Kidney epithelial cell (primary cell): ENCODE measurements at places on chromosomes 3 and 15.

DNA sequence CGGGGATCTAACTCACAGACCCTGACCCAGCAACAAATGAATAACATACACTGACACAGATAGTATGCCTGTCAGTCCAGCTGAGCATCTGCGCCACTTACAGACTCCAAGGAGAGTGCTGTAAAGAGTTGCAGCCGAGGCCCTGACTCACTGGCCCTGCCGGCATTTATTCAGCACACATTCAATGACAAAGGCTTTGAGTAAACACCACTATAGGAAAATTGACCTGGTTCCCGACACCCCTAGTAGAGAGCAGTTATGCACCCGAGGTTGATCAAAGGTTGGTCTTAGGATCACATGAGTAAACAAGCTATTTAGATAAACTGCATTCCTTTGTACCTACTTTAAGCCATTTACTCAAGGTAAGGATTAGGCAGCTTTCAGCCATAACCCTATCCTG lies 22.7 kb downstream of the LARS2 start:
- DNase-seq = no peak

GRCh38 chr3:50655009-50655830 lies 19.5 kb upstream of the DOCK3 start:
- DNase-seq = no peak

- DNase-seq = no peak
Measured at GRCh38 chr3:119530456-119530855, 29.0 kb downstream of the CD80 start.

GRCh38 chr15:41258750-41259471 lies 27.8 kb downstream of the CHP1 start:
- DNase-seq = no peak

- DNase-seq = no peak
Measured at GRCh38 chr3:27507515-27508266, 23.5 kb upstream of the SLC4A7 start.

DNA sequence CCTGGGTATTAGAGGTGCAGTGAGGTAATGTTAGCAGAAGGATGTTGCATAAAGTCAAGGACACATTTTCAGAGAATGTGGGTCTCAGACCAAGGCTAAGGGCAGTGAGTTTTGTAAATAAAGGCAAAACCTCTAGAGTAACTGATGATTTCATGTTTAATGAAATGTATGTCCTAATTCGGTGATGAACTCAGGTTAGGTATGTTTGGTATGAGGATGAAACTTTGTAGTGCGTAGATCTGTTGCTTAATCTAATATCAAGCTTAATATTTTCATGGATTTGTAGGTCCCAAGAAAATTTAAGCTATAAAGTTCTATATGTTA lies 3.6 kb downstream of the USP50 start:
- no peak for DNase-seq

DNA sequence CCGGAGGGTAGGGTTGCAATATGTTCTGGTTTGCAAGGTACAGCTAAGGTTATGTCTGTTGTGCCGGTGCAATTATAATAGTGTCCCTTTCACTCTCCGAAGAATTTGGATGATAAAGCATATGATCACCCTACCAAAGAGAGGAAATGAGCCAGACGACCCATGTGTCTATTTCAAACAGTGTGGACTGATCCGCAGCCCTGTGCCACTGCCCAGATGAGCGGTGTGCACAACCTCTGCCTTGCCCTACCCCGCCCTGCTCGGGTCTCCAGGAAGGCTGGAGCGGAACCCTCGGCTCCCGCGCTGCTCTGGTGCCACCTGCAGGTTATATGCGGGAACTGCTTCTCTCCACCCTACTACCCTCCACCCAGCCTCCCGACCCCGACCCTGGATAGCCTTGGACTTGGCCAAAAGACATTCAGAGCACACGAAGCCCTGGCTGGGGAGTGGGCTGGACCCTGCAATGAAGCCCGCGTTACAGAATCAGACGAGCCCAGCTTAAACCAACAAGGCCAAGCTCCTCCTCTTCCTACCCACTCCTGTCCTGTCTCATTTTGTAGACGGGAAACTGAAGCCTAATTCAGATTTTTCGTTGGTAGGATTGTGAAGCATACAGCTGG lies 68.4 kb upstream of the CHRNB4 start:
- DNase-seq = no peak

DNA sequence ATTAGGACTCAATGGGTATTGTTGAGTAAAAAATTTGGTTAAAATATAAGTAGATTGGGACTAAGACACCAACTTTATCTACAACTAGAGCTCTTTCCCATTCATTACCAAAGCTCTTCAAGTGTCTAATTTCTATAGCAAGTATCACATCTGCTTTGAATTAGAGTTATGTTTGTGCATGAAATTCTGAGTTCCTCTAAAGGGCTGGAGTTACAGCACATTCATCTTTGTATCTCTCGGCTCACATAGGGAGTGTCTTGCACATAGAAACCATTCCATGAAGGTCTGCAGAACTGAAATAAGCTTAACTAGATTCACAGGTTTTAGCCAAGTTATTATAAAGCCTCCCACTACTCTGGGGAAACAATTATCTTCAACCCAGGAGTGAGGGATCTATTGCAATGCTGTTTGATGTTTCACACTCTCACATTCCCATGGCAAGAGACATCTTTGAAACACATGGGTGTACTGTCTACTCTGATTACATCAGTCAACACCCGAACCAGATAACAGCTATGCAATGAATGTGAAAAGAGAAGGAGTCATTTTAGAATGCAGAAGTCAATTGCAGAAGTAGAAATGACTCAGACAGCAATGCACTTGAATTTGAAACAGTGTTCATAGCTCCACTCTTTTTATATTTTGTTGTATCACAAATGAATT lies 93.1 kb upstream of the KBTBD8 start:
- DNase-seq = no peak

DNA sequence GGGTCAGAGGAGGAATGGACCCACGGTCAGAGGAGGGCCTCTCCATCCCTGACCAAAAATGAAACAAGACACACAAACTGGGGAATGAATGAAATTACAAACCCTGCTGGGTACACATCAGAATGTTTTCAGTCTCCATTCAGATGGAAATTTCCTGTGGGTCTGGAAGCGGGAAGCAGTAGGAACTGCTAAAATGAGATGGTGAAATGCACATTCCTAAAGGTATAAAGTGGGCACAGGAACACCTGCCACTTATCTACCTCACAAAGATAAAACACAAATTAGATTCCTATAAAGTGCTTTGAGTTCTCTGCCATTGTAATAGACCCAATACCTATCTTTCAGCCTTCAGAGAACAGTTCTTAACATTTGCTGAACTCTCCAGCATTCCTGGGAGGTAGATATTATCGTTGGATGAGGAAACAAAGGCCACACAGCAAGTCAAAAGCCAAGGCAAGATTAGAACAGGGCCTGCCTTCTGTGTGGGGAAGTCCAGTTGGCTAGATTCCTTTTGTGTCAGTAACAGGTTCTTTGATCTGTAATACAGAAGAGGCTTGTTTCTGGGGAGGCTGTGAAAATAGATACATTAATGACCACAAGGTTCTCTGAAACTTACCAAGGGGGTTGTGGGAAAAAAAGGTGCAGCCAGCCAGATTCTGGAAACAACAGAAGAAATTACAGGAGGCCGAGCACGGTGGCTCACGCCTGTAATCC lies 98.4 kb downstream of the IGF2BP2 start:
- DNase-seq = no peak

DNA sequence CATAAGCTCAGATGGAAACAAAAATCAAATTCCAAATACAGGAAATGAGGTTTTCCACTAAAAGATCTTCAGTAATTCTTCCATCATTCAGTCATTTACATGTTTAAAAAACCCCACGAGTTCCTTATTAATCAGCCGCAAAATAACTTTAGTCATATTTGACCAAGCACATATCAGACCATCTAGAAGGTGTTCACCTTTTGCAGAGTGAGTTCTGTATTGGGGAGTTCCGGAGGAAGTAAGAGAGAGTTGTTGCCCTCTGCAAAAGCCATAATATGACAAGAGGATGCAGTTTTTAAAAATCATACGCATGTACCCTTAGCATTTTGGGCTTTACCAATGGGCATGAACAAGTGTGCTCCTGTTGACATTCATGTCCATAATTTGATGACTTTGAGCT lies 61.6 kb downstream of the CCR1 start:
- no peak for DNase-seq

- peak; percentile 50 for DNase-seq
Measured at GRCh38 chr3:115146032-115146417, 1.1 kb downstream of the ZBTB20 start.

GRCh38 chr3:161989012-161989411 lies 492.4 kb downstream of the OTOL1 start:
- no peak for DNase-seq

- DNase-seq = no peak
Measured at GRCh38 chr15:99514306-99514705, 51.5 kb upstream of the MEF2A start.

DNA sequence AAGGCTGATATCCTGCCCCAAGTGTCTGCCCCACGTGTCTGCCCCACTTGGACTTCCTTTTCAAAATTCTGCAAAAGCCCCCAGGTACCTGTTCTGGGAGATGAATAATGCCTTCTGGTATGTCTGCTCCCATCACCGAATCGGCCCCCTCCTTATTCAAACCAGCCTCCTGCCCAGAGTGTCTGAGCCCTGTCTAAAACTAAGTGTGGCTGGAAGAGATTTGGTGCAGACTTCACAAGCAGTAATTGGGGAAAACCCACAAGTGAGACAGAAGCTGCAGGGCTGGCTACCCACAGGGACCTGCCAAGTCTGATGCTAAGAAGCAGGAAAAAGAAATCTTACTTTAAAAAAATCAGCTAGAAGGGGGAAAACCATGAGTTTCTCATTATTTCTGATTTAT lies 85.1 kb downstream of the DUT start:
- DNase-seq = no peak

DNA sequence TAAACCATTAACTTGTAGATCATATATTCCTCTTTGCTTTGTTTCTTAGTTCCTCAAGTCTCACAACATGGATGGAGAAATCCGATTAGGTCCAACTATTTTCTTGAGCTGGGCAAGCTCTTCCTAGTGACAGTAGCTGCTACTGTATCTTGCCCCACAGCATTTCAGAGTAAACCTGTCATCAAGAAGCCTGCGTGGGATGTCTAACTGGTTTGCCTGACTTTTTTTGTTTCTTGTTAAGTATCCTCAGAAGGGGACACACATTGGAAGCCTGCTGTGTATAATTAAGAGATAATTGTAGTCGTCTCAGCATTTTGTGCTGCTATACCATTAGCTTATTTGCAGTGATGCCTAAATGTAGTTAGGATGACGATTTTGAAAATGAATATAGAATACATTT lies 29.3 kb upstream of the STT3B start:
- no peak for DNase-seq

GRCh38 chr3:169034401-169034800 lies 629.1 kb downstream of the MECOM start:
- no peak for DNase-seq

- DNase-seq = no peak
Measured at GRCh38 chr3:162217647-162218046, 721.0 kb downstream of the OTOL1 start.

DNA sequence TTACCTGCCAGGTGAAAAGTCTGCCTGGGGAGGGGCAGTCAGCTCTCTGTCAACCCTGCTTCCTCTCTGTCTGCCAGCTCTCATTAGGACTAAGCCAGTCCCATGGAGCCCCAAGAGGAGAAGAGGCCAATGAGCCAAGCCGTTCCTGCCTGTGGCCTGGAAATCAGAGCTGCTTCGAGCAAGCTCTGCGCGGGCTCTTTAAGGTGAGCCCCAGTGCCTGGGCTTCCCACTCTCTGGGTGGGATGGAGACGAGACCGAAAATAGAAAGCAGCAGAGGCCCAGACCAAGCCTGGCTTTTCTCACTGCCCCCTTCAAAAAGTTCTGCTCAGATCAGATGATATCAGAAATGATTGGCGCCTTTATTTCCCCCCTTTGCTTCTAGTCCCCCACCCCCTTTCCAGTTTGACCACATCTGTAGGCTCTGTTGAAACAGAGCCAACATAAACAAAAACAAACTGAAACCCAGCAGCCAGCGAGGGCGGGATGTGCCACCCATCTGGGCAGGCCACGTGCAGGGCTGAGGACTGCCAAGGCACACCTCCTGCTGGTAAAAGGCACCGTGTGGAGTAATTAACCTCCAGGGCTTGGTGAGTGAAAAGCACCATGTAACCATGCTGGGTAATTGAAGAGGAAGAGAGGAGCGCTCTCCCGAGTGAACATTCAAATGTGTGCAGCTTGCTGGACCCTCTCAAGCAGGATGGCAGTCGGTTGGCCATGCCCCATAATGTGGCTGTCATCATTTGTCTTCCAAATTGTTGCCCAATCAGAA lies 471.0 kb upstream of the PROK2 start:
- peak; percentile 28 for DNase-seq

DNA sequence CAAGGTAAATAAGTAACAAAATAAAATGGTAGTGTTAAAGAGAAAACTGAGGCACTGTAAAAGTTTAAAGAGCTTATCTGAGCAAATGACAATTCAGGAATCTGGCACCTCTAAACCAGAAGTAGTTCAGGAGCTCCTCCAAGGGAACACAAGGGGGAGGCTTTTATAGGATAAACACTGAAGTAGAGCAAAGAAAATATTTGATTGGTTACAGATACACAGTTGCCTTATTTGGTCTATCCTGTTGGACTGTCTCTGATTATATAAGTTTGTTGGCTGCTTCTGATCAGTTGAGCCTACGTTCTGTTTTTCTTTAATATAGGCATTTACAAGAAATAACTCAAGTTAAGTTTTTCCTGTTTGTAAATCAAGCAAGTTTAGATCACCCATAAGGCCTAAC lies 146.9 kb downstream of the ERC2 start:
- DNase-seq = no peak

DNA sequence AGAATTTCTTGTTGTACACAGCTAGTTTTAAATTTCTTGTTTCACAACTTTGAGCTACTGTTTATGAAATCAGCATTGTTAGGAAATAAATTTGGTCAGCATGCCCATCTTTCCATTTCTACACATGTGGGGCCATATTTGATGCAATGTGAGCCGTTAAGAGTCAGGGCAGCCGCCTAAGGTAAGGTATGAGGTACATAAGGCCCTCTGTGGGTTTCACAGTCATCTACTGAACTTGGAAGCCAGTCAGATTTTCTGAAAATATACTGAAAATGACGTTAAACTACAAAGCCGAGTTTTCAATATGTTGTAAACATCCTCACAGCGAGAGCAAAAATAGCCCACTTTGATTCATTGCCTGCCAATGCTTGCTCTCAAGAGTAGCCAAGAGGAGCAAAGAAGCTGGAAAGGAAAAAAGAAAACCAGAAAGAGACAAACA lies 94.7 kb upstream of the PDZRN3 start:
- no peak for DNase-seq

- no peak for DNase-seq
Measured at GRCh38 chr3:58690490-58690889, 23.9 kb upstream of the FAM3D start.

DNA sequence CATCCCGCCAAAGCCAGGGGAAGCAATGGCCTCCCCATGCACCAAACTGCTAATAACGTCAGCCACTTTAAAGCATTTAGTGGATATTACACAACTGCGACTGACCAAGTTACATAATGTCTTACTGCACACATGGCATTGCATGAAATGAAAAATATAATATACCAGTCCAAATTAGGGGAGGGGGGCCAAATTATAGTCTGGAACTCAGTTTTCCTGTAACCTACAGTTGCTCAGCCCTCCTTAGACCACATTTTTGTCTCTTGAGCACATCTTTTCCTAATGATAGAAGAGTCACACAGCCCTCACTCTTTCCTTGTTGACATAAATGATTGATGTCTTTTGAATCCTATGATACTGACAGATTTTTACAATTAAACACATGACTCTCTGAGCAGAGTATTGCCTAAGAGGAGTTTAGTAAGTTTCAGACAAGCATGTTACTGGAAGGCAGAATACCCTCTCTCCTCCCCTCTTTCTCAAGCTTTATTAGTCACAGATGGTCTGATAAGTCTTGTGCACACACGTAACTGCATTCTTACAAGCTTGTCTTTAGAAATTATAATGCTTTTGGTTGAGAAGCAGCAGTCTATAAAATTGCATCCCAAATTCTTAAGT lies 1.1 kb upstream of the PLD1 start:
- no peak for DNase-seq
